ENCODE measurements at places on chromosomes 6 and 20.
A peak's percentile ranks its signal among the peaks of the same experiment; 100 is the strongest.

DNA sequence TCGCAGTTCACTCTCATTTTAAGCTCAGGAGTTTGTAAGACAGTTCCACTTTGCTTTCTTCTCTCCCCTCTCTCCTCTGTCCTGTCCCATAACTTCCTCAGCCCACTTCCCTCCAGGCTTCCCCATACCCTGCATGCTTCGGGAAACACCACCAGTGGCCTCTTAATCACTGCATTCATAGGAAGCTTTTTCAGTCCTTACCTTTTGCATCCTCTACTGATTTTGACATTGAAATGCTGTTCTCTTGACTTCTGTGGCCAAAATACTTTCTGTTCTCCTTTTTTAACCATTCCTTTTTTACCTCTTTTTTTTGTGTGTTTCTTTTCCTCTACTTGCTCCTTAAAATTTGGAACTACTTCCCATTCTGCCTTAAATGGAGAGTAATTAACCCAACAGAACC is 69.7 kb downstream of the HIVEP1 start:
- no peak for DNase-seq

DNA sequence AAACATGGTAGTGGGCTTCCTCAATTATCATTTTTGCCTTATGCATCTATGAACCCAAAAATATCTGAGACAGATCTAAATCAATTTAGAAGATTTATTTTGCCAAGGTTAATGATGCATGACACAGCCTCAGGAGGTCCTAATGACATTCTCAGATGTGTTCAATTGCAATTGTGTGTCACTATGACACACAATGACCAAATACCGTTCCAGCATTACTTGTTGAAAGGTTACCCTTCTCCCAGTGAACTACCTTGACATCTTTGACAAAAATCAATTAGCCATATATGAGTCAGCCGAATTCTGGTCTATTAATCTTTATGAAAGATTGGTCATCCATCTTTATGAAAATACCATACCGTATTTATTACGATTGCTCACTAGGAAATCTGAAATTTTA is 592.5 kb upstream of the GJE1 start:
- no peak for DNase-seq

- DNase-seq: no peak
These were observed 84.9 kb upstream of the LRFN2 start for GRCh38 chr6:40672087-40672486.

DNA sequence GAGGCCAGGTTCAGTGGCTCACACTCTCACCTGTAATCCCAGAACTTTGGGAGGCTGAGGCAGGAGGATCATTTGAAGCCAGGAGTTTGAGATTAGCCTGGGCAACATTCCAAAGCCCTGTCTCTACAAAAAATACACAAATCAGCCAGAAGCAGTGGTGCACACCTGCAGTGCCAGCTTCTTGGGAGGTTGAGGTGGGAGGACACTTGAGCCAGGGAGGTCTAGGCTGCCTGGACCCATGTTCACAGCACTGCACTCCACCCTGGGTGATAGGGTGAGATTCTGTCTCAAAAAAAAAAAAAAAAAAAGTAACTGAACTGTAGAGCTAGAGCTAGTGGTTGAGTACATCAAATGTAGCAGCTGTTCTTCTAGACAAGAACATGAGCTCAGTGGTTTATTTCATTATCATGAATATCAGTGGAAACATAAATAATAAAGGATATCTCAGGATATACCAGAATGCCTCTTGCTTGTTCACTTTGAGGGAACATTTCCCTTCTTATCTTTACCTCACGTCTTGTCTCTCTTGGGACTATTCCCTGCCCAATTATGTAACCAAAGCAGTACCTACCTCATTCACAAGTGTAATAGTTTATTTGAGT is 17.6 kb downstream of the NANP start:
- no peak for DNase-seq

DNA sequence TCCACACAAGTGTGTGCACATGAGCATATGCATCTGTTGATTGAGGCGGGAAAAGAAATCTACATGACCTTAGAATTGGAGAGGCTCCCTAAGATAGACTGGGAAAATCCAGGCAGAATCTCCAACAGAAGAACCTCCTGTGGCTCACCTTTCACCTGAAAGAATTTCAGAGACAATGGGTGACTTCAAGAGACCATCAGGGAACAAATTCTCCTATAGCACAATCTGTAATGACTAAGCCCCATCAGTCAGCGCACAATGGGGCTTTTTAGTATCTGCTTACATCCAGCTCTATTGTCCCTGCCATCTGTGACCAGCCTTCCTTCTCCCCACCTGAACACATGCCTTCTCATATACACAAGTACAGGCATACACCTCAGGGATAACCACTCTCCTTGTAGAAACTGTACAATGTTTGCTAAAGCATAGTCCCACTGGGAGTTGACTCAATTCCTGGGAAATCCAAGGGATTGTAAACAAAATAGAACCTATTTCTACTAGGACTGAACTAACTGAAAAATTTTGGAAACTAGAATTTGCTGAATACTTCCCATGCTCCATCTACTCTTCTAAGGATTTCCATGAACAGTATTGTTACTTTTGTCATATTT is 150.8 kb upstream of the STXBP5 start:
- DNase-seq: no peak

DNA sequence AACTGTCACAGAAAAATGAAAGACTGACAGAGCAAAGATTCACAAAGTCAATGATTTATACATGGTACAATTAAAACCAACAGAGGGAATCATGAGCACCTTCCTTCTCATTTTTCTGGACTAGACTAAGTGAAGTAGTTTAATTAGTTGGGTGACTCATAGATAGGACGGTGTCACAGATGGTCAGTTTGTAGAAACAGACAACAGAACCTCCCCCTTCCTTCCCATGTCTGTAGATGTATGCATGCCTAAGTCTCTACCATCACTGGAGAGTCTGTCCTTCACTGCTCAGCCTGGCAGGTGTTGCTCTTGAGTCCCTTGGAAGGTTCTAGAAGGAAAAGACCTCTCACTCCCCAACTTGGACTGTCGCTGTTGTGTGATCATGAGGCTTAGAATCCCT is 75.4 kb upstream of the EEF1E1 start:
- no peak for DNase-seq

- no peak for DNase-seq
These were observed 40.9 kb downstream of the JAG1 start for GRCh38 chr20:10632721-10633509.

DNA sequence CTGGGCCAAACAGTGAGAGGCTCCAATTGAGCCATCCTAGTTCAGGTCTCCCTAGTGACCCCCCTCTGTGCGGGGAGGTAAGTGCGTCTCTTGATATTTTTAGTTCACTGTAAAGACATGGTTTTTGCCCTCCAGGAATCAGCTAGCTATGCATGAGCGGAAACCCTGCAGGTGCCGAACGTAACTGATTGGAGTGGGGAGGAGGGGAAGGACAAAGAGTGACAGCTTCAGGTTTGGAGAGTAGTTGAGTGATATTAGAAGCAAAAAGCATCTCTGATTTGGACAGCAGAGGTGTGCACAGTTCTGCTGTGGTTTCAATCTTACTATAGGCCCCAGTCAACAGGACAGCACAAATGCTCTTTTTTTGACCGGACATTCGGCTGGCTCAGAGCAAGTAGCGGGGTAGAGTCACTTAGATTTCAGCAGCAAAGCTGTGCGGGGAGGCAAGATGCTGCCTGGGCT is 31.8 kb downstream of the TBC1D7 start:
- no peak for DNase-seq

GRCh38 chr20:59025086-59025485 is 5.9 kb downstream of the TUBB1 start:
- no peak for DNase-seq

DNA sequence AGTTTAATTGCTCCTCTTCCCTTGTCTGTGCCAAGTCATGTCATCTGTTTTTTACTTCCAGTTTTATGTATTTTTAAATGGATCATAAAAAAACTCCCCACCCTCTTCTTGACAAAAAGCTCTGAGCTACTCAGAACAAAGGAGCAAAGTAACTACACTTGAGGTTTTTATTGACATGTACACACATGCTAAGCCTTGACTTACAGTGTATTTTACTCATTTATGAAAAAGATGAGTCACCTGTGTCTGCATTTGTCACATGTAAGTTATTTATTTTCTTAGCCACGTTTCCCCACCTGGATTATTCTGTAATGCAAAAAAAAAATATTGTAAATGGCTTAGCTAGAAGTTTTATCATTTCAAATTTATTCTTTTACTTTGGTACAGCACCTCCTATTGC is 628.8 kb upstream of the SLC35B3 start:
- no peak for DNase-seq

- no peak for DNase-seq
These were observed 18.4 kb downstream of the CD83 start for GRCh38 chr6:14135893-14136539.

GRCh38 chr6:84967389-84967788 is 203.0 kb upstream of the TBX18 start:
- no peak for DNase-seq

DNA sequence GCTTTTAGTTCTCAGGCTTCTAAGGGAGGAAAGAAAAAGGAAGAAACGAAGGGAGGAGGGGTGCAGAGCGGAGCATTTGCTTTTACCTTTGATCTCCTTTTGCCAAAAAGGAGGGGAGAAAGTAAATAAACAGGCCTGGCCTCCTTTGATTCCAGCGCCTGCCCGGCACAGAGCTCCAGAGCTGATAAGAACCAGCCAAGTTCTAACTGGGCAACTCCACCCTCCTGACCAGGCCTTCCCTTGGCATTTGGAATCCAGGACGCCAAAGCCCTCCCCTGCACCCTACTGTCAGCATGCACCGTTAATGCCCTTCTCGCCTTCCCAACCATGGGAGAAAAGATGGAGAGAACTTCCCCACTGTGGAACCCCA is 120.8 kb upstream of the PTPN1 start:
- no peak for DNase-seq

- no peak for DNase-seq
These were observed 1.5 kb downstream of the SLC23A2 start for GRCh38 chr20:4999788-5000187.

DNA sequence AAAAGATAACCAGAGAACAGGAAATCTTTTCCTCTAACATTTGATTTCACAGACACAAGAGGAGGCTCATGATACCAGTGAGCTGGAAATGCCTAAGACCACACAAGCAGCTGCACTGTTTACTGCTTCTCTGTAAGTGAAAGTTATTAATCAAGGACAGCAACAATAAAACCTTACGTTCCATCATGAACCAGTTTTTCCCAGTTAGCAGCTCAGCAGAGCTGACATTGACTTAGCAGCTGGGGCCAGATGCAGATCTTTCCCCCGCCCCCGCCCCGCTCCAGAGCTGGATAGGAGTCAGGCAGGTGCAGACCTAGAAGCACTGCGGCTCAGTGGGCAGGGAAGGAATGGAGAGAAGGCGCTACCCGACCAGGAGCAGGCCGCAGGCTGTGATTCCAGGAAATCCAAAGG is 275.2 kb downstream of the GMDS start:
- no peak for DNase-seq

GRCh38 chr20:25310921-25311728 is 63.2 kb downstream of the PYGB start:
- DNase-seq: no peak

GRCh38 chr20:61786230-61786629 is 279.5 kb downstream of the TAF4 start:
- no peak for DNase-seq

- DNase-seq: no peak
These were observed 11.8 kb upstream of the TULP1 start for GRCh38 chr6:35524380-35525020.

DNA sequence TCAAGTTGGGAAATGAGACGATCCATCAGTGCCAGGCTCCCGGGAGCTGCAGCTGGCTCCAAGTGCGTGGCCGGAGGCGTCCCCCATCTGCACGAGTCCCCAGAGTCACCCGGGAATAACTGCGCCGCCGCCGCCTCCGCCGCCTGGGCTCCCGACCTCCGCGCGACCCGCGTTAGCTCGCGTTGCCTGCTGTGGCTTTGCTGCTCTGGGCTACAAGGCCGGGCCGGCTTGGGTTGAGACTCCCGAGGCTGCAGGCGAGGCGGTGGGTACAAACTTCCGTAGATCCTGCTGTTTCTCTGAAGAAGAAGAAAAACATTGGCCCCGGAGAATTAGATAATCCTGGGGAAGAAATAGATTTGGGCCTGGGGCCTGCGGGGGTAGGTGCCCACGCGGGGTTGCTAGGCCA is 7.4 kb upstream of the LAMP5 start:
- DNase-seq: no peak

- DNase-seq: no peak
These were observed 23.4 kb downstream of the SIRPA start for GRCh38 chr20:1918491-1919165.

GRCh38 chr6:37381579-37381978 is 27.8 kb downstream of the RNF8 start:
- peak; percentile 56 for DNase-seq
